Iris pigment epithelial cell (primary cell): ENCODE measurements at places on chromosomes 4 and X.
A peak's percentile ranks its signal among the peaks of the same experiment; 100 is the strongest.

- DNase-seq, result peak; percentile 17
These were observed 148.1 kb upstream of the EOLA2 start for GRCh38 chrX:150086371-150086770.

- no peak for DNase-seq
These were observed 126.6 kb downstream of the NPNT start for GRCh38 chr4:106021737-106022410.

- DNase-seq, result no peak
These were observed 35.5 kb downstream of the RNF212 start for GRCh38 chr4:1077711-1078477.

GRCh38 chrX:129577473-129577872, 37.4 kb downstream of the OCRL start:
- DNase-seq, result peak; percentile 88

GRCh38 chr4:188372829-188373228, 233.6 kb downstream of the TRIML1 start:
- peak; percentile 15 for DNase-seq

DNA sequence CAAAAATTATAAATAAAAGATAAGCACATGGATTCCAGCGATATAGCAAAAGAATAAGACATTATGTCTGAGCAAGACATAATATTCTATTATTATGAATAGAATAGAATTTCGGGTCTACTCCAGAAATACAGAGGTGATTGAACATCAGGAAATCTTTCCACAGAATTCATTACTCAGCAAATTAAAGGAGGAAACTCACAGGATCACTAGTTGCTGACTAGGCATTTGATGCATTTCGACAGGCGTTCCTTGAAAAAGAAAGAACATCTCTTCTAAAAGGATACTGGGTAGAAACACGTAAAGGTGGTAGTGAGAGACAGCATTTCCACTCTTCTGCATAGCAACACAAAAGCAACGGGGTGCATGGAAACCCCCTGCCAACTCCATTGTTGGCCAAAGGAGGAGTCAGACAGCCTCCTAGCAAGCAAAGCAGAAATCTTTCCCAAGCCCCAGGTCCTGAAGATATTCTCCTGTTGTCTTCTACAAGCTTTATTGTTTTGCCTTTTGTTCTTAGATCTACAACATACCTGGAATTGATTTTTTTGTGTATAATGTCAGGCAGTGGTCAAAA, 14.3 kb upstream of the PDZD4 start:
- no peak for DNase-seq

DNA sequence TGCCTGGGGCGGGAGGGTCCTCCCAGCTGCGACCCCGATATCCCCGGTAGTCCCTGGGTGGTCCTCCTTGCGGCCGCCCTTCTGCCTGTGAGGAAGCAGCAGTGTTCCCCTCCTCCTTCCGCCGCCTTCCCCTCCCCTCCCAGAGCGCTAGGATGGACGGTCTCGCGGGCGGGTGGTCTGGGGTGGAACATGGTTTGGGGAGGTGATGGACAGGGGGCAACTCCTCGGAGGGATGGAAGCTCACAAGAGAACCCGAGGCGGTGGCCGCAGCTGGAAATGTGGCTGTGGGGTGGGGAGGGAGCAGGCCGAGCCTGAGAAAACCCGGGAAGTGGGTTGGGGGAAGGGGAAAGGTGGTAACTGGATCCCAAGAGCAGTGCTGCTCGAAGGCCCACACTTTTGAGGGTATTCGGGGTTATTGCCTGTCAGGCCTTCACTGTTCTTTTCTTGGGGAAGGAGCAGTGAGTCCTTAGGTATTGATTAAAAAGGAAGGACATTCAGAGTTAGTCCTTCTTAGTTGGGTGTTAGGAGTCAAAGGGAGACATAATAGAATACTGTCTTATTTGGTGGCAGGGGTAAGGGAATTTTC, 581 bp downstream of the UBE2K start:
- DNase-seq, result peak; percentile 29

GRCh38 chr4:105594099-105595010, 41.9 kb downstream of the ARHGEF38 start:
- DNase-seq, result no peak

DNA sequence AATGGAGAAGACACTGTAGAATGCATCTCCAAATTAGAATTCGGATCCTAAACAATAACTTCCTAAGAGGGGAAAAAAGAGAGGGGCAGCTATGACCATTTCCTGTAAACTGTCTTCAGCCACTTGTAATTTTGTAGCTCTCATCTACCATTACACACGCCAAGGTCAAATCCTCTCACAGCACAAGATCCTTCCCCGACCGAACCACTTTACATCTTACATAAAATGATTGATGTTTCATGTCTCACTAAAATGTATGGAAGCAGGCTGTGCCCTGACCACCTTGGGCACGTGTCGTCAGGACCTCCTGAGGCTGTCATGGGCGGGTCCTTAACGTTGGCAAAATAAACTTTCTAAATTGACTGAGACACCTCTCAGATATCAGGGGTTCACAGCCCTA, 24.1 kb upstream of the PBDC1 start:
- DNase-seq, result peak; percentile 39

DNA sequence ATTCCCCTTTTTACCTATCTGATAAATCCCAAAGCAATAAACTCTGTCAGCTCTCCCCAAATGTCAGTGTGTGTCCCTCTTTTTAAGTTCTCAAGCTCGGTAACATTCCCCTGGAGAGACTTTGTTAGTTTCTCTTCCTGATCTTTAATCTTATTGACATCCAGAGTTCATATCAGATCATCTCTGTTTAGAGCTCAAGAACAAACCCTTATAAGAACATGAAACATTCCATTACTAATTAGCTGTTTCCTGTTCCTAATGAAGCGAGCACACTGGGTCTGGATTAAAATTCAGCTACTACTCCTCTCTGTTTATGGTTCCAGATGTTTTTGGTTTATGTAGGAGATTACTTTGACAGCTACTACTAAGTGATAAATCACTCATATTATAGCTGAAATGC, 681.5 kb downstream of the DACH2 start:
- DNase-seq, result no peak

- no peak for DNase-seq
These were observed 22.2 kb downstream of the TRIM61 start for GRCh38 chr4:164955107-164955805.

DNA sequence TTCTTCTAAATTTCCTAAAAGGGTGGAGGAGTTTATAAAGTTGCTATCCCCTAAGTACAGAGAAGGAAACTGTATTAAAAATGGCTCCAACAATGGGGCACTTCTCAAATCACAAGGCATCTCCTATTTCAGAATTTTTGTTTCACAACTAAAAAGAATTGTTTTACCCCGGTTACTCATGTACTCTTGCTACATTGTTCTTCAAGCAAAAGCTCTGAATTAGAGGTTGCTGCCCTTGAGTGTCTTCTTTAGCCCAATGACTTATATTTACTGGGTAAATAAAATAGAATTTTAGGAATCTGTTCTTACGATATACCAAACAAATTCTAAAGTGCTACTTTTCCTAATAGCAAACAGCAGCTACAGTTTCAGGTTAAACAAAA, 67.5 kb downstream of the PPEF2 start:
- peak; percentile 29 for DNase-seq

DNA sequence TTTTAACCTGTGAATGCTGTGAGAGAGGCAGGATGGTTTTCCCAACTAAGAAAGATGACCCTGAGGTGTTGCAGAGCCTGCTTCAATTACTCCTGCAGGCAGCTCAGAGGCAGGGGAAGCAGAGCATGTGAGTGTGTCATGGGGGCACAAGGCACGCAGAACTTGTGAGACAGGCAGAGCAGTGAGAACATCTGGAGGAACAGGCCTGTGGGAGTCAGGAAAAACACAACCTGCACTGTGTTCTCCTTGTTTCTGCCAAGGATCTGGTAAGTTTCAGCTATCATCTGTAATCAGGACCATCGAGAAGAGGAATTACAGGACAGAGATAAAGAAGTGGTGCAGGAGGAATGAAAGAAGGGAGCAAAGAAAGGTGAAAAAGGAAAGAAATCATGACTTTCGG, 741.8 kb upstream of the INTU start:
- peak; percentile 5 for DNase-seq

GRCh38 chr4:184171011-184171410, 46.7 kb downstream of the ENPP6 start:
- peak; percentile 80 for DNase-seq

DNA sequence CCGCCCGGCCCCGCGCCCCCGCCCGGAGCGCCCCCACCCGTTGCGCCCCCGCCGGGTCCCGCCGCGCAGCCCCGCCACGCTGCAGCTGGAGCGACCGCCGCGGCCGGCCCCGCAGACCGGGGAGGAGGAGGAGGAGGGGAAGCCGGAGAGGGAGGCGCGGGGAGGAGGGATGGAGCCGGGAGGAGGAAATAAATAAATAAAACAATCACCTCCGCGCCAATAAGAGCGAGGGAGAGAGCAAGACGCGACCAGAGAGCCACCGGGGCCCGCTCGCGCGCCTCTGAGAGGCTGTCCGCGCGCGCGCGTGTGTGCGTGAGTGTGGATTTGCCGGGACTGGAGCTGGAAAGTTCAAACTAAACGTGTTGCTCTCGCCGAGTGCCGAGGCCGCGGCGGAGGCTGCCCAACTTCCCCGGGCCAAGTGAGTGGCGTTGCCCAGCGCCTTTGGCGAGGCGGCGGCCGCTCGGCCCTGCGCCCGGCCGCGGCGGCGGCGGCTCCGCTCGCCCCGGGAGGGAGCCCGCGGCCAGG, 2184.4 kb upstream of the TENM3 start:
- DNase-seq, result peak; percentile 29

DNA sequence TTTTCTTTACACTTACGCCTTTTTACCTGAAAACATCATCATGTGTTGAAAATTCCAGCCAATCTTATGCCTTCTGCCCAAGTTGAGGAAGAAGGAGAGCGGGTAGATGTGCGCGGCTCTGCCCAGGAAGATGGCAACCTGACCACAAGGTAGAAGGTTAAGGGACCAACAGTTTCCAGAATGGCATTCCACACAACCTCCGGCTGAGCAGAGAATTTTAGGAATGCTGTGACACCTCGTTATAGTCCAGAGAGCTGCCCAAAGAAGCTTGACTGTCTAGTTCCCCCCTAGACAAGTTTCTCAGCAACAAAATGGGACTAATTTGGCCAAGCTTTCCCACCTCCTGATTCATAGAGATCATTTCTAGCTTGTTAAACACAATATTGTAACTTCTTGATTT, 75.1 kb downstream of the CHST7 start:
- no peak for DNase-seq

DNA sequence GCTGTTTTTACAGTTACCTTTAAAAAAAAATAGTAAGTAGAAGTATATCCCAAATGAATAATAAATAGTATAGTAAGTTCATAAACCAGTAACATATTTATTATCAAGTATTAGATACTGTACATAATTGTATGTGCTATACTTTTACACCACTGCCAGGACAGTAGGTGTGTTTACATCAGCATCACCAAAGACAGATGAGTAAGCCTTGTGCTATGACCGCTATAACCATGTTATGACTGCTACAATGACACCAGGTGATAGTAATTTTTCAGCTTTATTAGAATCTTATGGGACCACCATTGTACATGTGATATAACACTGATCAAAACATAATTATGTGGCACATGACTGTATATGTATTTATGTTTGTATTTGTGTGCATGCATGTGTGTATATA, 27.3 kb downstream of the PABPC4L start:
- no peak for DNase-seq

DNA sequence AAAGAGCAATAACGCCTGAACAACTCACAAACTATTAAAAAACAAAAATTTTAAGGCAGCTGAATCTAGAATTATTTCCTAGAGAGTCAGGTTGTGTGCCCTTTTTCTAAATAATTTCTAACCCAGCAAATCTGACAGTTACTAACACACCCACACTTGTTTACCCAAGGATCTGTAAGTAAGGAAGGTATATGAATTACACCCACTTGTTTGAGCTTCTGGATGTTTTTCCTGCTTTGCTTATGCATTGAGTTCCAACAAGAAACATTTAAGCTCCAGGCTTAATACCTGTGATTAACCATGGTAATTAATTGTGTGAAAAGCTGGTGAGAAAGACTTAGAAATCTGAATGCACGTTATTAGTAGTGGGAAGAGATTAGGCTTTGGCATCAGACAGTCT, 1.5 kb downstream of the NIPAL1 start:
- DNase-seq, result no peak

- DNase-seq, result no peak
These were observed 102.8 kb downstream of the SLC2A9 start for GRCh38 chr4:9918484-9918883.

DNA sequence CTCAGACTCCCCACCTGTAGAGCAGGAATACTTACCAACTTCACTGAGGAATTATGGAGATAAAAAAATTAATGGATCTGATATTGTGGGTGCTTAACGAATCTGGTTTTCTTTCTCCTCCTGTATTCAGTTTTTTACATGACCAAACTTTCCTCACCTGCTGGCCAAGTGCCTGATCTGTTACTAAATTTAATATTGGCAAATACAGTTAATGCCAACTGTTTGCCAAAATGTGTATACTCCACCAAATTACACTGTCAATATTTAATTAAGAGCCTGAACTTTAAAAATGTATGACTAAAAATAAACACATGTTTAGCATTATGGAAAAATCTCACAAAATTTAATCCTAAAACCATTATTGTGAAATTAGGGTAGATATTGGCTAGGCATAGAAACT, 3.3 kb downstream of the PGRMC2 start:
- DNase-seq, result no peak

DNA sequence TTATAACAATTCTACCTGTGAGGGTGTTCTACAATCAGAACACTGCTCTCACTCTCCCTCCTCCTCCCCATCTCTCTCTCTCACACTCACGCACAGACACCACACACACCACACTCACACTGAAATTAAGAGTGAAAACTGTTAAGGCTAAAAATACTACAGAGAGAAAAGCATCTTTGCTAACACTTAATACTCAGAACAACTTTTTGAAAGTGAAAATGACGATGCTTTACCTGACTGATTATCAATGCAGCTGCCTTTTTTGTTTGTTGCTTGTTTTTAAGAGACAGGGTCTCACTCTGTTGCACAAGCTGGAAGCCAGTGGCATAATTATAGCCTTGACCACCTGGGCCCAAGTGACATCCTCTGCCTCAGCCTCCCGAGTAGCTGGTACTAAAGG, 222.4 kb downstream of the APBB2 start:
- DNase-seq, result no peak

DNA sequence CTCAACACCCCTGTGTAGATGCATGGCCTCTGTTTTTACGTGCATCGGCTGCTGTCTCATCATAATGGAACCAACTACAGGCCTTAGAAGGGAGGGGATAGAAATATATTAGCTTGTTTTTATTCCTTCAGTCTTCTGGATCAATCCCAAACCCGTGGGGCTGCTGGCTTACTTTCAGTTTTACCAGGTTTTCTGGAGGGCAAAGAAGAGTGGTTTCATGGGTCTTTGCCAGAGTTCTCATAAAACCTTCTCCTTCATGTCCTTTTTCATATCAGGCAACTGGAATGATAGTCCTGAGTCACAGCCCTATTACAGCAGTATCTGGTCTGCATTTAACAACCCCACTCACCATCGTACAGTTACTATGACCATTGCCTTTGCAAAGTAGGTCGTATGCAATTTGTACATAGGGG, 34.6 kb downstream of the PPP2R2C start:
- DNase-seq, result no peak

GRCh38 chr4:103786014-103786413, 66.2 kb upstream of the TACR3 start:
- DNase-seq, result peak; percentile 27

GRCh38 chrX:66036231-66036630, 3.6 kb downstream of the VSIG4 start:
- DNase-seq, result no peak
